ENCODE measurements at places on chromosomes 16 and 17. TPM values are rescaled to one million over a fixed set of nuclear protein-coding genes. Genes with fewer than 3 reads are reported as not detected.

The LGALS9B gene
- not detected for total RNA-seq

The WFIKKN1 gene
- not detected for total RNA-seq

The FLII gene
- 345 TPM for total RNA-seq

The SLC46A1 gene
- total RNA-seq: 1.6 TPM

The CD300E gene
- total RNA-seq: not detected

The TEX19 gene
- total RNA-seq: not detected

The MMP25 gene
- under 0.01 TPM for total RNA-seq
